Activated naive CD8-positive, alpha-beta T cell treated with anti-CD3 and anti-CD28 coated beads for 36 hours (primary cell): ENCODE measurements at places on chromosomes 2 and 18.

GRCh38 chr18:48663096-48663930 is 124.5 kb downstream of the CTIF start:
- DNase-seq: no peak

DNA sequence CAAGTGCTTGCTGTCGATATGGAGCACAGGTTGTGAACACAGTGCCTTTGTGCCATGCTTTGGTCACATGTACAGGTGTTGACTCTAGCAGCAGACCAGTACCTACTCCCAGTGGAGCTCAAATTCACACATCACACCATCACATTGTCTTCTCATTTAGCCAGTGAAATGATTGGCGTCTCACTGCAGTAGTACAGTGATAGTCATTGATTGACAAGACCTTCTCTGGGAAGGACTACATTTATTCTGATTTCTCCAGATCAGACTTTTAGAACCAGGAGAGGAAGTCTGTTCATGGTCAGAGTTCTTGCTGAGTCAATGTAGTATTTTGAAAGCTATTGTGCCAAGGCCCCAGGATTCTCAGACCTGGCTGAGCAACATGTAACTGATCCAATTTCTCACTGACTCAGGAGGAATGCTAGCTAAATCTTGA is 75.2 kb downstream of the FMNL2 start:
- no peak for DNase-seq

DNA sequence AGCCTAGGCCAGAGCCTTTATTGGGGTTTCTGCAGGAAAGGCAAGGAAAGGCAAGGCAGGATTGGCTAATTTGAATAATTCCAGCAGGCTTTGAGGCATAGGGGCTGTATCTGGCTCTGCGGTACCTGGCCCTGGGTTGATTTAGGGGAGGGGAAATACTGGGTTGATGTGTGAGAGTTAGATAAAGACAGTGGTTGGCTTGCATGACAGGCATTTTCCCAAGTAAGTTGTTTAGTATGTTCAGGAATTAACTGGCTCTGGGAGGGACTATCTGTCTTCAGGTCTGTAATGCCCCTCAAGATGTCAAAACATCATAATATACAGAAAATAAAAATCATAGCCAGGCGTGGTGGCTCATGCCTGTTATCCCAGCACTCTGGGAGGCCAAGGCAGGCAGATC is 98.7 kb downstream of the UBR3 start:
- DNase-seq: no peak

GRCh38 chr2:142020368-142020767 is 110.4 kb downstream of the LRP1B start:
- no peak for DNase-seq

DNA sequence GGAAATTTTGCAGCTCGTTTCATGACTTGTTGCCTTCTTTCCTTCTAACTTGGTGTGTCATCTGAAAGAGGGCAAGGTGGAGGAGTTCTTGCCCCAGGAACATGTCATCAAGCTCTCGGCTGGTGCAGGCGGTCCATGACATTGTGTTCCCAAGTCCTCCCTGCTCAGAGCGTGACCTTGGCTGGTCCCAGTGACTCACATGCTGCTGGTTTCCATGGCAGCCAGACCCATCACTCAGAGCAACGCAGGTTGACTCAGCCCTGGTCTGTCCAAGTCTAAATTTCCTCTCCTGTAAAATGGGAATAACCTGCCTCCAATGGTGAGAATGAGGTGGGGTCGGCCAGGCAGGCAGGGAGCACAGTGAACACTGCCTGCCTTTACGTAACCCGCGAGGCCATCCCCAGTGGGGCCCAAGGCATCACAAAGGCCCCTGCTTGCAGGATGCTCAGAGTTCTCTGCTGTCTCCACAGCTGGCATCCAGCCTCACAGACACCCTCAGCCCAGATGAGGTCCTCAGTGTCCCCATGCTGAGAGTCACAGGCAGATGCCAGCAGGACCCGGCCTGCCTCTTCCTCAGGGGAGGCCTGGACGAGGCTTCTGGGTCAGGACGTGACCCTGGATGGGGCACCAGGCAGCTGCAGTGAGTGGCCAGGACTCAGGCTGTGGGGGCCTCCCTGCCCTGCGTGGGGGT is 143.7 kb downstream of the TPO start:
- no peak for DNase-seq

DNA sequence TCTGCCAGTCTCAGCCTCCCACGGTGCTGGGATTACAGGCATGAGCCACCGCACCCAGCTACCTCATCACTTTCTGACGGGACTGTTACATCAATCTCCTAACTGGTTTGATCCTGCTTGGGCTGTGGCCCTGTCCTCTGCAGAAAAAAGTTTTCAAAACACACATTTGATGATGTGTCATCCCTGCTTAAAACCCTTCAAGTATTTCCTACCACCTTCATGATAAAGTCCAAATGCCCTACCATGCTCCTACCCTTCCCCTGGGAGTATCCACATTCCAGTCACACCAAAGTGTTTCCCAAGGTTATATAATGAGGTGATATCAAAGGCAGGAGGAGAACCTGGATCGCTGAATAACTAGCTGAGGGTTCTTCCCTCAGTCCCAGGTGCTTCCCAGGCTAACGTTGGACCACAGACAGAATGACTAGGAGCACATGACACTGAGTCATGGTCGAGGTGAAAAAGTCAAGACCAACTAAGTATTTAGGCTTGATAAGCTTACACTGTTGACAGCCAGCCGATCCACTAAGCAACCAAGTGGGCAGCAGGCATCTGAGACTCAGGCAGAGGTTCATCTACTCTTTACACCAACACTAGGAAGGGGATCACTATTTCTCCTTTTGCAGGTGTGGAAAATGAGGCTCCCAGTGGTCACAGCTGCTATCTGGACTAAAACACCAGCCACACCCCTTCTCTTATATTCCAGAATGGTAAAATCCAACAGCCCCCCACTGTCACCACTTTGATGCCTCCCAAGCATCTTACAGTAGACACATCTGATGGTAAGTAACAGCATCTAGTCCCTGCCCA is 31.8 kb downstream of the CYRIA start:
- no peak for DNase-seq

- DNase-seq: no peak
Observed at GRCh38 chr2:13193900-13194299, 477.2 kb downstream of the TRIB2 start.

DNA sequence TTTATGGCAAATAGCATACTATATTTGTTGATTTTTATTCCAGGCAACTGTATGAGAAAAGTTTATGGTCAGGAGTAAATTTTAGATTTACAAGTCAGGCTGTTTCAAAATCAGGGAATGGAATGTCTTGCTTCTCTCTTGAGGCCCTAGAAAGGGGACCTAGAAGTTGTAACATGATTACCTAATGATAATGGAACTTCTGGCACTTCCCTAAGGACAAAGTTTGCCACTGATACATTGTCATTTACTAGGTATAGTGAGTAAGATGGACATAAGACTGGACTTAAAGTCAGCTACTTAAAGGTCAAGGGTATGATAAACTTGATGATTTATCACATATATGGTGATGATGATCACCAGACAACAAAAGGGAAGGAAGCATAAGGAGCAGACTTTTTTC is 103.3 kb upstream of the VRK2 start:
- DNase-seq: no peak

GRCh38 chr2:163266772-163267171 is 428.2 kb upstream of the KCNH7 start:
- DNase-seq: no peak

- DNase-seq: no peak
Observed at GRCh38 chr2:41151746-41152145, 699.9 kb upstream of the SLC8A1 start.

- DNase-seq: no peak
Observed at GRCh38 chr18:4101009-4101408, 354.1 kb downstream of the DLGAP1 start.

DNA sequence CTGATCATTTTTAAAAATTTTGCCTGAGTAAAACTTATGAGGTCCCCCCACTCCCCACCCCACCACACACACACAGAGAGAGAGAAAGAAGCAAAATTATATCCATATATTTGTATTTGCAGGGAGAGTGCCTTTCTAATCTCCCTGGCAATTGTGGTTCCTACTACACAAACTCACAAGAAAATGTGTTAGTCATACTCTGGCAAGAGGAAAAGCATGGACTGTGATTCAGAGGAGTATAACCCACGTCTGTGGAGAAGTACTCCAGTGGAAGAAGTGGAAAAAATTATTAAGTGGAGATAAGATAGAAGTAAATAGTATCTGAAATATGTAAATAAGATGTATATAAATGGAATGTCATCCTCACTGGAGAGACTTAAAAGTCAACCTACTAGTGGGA is 114.0 kb downstream of the DSEL start:
- no peak for DNase-seq

GRCh38 chr18:45723567-45724355 is at the start of gene SLC14A1:
TSS of gene SLC14A1 (plus strand) at chr18:45724181. CDS start at chr18:45730321, 6,140 bp downstream.
- no peak for DNase-seq

- DNase-seq: no peak
Observed at GRCh38 chr2:17171446-17172049, 346.7 kb downstream of the RAD51AP2 start.

- no peak for DNase-seq
Observed at GRCh38 chr18:7757175-7757574, 190.1 kb downstream of the PTPRM start.

- DNase-seq: no peak
Observed at GRCh38 chr2:102129951-102130646, 12.4 kb upstream of the IL1R1 start.

DNA sequence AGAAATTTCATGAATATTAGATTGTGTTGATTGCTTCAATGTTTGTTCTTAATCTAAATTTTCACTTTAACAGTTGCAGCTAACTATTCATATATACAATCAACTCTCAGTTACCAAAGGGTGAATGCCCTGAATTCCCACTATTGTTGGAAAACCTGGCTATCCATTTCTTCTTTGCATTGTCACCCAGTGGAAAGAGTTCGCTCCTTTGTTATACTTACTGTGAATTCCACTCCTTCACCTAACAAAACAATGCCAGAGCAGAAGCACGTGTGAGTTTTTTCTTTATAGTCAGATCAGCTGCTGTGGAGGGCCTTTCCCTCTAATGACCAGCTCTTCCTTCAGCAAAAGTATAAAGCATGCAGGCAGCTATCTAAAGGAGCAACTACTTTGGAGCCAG is 409.2 kb upstream of the NRP2 start:
- DNase-seq: no peak

DNA sequence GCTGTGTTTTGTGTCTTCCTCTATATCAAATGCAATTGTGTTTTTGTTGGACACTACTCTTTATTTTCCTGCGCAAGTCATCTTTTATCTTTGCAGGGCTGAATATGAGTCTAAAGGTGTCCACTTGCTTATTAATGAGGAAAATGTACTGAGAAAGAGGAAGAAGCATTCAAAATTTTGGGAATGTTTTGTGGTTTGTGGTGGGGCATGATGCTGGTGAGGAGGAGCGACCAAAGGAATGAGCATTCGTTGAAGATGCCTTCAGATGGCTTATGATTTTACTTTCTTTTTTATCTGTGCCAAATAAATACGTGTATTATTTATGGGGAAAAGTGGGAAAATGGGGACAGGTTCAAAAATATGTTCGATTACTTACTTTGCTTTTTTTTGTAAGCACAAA is 63.9 kb upstream of the SMIM21 start:
- DNase-seq: no peak

DNA sequence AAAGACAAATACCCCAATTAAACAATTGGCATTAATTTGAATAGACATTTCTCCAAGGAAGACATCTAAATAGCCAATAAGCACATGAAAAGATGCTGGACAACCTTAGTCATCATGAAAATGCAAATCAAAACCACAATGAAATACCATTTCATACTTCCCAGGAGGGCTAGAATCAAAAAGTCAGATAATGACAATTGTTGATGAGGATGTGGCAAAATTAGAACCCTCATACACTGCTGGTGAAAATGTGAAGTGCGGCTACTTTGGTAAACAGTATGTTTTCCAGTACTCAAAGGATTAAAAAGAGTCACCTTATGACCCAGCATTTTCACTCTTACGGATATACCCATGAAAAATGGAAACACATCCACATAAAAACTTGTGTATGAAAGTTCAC is 91.6 kb downstream of the FIGN start:
- DNase-seq: no peak

- DNase-seq: no peak
Observed at GRCh38 chr18:58699551-58699950, 28.3 kb downstream of the MALT1 start.

- no peak for DNase-seq
Observed at GRCh38 chr2:26048791-26049190, 14.9 kb downstream of the RAB10 start.

DNA sequence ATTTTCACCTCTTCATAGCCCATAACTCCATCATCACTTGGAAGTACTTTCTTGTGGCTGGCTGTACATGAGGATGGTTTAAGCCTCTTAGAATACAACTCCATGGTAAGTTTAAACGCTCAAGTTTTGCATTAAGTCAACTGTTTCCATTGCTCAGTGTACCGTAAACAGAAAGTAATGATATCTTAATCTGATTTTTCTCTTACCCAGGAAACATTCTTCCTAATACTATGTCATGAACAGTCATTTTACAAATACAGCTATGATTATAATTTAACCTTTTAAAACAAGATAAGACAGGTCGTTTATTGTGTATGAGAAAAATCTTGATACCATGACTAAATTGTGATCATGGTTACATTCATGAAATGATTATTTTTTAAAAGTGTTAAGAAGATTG is 11.6 kb upstream of the DYNC2LI1 start:
- DNase-seq: no peak

GRCh38 chr2:241340631-241341163 is 15.4 kb upstream of the FARP2 start:
- DNase-seq: no peak

DNA sequence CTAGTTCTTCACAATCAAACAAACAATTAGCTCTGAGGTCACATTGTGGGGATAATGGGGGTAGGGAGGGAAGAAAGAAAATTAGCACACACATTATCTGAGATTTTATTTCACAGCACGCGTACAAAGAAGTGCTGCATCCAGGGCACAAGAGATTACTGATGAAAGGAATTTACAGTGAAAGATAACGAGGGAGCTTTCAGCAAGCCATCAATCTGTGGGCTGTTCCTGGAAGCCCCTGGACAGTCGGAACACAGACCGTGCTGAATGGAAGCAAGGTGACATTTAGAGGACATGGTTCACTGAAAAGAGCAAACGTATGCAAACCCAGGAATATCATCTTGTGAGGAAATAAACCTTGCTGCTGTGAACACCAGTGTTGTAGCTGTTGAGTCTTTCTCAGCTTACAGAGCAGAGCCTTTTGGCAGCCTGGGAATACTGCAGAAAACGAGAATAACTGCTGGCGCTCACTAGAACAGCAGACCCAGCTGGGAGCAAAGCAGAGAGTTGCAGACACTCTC is 63.2 kb downstream of the SCG2 start:
- DNase-seq: no peak

GRCh38 chr2:96254571-96254970 is 11.2 kb downstream of the TMEM127 start:
- no peak for DNase-seq

GRCh38 chr2:76973610-76974009 is 548.6 kb downstream of the LRRTM4 start:
- no peak for DNase-seq

DNA sequence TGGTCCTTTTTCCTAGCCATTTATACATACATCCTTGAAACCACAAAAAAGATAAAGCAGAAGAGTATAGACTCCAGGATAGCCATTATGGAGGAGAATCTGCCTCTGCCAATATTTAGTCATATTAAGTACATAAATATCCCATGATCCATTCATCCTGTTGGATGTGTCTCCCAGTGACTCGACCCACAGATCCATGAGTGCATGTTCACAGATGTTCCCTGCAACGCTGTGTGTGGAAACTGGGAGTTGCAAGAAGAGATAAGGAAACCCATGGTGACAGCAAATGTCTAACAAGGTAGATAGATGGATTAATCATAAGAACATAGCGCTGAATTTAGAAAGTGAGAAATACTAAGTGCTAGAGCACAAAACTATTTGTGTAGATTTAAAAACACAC is 34.5 kb downstream of the STK39 start:
- no peak for DNase-seq

- no peak for DNase-seq
Observed at GRCh38 chr2:189118386-189118785, 61.2 kb downstream of the COL5A2 start.
